ENCODE measurements at places on chromosomes 16 and 17.

- DNase-seq = no peak
Observed at GRCh38 chr16:75841517-75841916, 115.2 kb upstream of the CPHXL start.

DNA sequence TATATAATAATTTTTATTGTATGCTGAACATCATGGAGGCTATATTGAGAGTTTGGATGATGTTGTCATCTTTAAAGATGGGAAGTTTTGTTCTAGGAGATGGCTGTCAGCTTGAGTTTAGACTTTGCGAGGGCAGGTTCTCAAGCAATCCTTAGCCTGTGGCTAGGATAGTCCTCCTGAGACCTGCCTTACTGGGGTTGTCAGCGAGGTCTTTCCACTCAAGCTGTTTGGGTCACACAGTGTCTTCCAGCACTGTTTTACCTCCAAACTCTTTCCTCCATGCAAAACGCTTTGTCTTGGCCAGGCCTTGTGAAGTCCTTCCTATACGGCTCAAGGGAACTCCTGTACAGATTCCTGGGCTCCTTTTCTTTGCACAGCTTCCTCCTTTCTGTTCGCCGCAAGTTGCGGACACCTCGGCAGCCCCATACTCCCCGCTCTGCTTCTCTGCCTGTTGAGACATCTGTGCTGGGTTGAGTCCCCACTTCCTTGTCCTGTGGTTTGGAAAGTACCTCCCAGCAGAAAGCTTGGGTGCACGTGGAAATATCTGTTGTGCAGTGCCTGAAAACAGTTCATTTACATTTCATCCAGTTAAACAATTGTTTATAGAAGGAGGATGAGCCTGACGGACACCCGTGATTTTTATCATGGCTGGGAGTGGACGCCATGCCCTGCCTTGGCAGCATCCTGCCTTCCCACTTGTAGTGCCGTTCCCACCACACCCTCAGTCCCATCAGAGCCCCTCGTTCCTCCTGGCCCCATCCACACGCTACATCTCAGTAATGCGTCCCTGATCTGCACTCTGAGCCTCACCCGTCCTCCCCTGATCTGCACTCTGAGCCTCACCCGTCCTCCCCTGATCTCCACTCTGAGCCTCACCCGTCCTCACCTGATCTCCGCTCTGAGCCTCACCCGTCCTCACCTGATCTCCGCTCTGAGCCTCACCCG lies 55.0 kb upstream of the CBFA2T3 start:
- DNase-seq = no peak

GRCh38 chr17:27496437-27496943 lies 40.2 kb downstream of the KSR1 start:
- DNase-seq = no peak

DNA sequence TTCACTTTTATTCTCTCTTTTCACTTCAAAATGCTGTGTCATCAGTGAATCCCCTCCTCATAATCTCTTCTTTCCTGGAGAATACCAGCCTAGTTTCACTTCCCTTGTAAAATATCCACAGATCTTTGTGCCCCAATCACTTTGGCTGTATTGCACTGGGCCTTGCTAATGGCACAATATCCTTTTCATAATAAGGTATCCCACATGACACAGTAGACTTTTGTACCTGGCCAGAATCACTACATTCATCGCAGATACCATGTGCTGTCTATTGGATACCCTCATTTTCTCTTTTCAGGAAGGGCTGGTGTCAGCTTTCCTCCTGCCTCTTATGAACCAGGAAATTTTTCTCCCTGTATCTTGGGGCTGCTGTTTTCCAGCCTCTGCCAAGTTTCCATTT lies 25.7 kb upstream of the TOX3 start:
- no peak for DNase-seq

- DNase-seq = no peak
Observed at GRCh38 chr16:16861546-16861945, 482.6 kb downstream of the NPIPA7 start.

- no peak for DNase-seq
Observed at GRCh38 chr16:17369421-17370222, 101.1 kb downstream of the XYLT1 start.

DNA sequence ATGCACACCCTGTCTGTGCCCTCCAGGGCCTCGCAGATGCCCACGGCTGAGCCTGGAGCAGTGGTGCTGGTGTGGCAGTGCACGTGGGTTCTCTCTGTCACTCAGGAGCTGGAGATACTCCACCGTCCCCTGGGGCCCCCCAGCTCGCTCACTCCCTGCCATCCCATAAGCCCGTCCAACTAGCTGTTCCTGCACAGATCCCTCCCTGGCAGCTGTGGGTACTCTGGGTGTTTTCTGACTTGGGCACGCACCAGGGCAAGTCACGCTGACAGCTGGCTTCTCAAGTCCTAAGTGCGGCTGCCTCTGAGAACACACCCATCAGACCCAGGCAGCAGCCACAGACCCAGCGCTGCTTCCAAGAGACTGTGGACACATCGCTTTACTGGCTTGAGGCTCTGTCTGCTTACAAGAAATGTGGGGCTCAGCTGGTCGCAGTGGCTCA lies 25.4 kb upstream of the ITGB4 start:
- peak; percentile 27 for DNase-seq

GRCh38 chr17:41914358-41914766 lies 4.4 kb downstream of the ACLY start:
- DNase-seq = no peak

DNA sequence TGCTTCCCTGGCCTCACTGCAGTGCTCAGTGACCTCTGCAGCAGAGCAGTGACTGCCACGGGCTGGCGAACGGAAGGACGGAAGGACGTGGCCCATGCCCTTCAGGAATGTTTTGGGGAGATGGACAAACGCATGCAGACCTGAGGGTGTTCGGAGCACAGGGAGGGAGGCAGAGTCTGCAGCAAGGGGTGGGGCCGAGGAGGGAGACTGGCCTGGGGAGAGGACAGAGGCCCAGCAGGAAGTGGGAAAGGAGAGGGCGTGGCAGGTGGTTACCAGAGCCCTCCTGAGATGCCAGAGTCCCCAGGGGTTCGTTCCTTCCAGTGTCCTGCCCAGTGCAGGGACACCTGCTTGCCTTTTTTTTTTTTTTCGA lies 21.9 kb downstream of the ADORA2B start:
- no peak for DNase-seq

DNA sequence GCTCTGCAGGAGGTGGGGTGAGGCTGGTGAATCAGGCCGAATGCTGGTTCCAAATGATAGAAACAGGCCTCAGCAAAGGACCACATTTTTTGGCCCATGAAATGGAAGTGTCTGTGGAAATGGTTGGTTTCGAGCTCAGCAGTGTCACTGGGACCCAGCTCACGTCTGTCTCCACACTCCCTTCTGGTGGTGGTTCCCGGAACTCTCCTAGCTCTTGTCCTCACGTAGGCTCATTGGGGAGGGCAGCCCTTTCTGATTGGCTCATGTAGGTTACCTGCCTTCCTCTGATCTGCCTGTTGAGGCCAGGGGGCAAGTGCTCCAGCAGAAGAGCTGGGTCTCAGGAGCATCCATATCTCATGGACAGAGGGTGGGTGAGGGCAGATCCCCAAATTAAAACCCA lies 4.0 kb downstream of the ALG1 start:
- DNase-seq = no peak

GRCh38 chr17:28018439-28019070 lies 23.9 kb upstream of the NLK start:
- DNase-seq = no peak

- DNase-seq = no peak
Observed at GRCh38 chr17:32699247-32699646, 177.7 kb downstream of the MYO1D start.

DNA sequence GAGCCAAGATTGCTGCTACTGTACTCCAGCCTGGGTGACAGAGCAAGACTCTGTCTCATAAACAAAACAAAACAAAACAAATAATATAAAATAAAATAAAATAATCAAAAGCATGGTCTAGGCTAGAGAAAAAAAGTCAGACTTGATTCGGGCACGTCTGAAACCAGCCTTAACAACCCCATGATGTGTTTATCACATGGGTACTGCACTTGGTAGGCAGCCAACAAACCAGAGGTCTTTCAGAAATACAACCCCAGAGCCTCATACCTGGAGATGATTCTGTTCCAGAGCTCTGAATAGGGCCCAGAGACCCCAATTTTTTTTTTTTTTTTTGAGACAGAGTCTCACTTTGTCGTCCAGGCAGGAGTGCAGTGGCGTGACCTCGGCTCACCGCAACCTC lies 9.6 kb upstream of the HAPSTR1 start:
- no peak for DNase-seq

DNA sequence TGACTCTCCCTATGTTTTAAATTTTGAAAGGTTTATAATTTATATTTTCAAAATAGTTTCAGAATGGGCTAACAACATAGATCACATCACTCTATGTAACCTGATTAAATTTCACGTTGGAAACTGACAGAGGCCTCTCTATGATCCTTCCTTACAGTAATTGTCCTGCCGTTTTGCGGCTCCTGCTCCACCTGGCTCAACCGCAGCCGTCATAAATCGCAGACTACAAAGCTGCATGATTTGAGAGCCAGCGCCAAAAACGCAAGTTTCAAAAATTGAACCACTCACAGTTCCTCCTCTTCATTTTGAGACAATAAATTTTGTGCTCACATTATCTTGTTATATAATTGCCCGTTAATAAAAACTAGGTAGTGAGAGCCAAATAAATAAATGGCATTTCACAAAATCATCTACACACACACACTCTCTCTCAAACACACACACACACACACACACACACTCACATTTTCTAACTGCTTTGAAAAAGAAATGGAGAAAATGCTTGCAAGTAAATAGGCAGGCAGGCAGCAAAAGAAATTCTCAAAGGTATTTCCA lies 263.1 kb upstream of the PSMD7 start:
- no peak for DNase-seq

DNA sequence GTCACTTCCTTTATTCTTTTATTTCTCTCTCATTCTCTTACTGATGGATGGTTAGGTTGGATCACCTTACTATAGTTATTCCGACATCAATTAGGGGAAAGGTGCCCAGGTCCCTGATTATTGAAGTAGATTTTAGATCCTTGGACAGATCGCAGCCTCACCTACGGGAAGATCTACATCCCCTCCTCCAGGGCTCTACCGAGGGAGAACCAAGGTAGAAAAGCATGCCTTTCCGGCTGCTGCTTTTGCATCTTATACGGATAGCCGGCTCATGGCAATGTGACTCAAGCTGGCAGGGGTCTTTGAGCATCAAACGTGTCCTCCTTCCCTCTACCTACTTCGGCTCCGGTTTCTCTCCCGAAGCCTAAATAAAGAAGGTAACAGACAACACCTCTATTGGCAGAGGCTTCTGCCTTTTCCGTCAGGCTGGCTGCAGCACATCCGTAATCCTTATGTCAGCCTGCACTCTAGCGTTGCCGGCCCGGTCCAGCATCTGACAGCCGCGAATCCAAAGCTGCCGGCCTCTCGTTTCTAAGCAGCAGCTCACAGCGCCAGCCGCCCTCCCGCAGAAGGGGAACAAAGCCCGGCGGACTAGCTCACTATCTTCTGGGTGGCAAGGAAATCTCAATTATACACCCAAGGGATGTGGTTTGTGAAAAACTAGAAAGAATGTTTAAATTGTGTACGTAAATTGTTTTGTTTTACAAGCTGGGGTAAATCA lies 46.9 kb downstream of the IRX6 start:
- no peak for DNase-seq

DNA sequence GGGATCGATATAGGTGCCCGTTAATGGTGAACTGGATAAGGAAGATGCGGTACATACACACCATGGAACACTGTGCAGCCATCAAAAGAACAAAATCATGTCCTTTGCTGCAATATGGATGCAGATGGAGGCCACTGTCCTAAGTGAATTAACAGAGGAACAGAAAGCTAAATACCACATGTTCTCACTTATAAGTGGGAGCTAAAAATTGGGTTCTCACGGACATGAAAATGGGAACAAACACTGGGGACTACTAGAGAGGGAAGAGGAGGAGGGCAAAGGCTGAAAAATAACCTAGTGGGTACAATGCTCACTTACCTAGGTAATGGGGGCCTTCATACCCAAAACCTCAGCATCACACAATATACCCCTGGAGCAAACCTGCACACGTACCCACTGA lies 302.6 kb downstream of the XYLT1 start:
- no peak for DNase-seq

DNA sequence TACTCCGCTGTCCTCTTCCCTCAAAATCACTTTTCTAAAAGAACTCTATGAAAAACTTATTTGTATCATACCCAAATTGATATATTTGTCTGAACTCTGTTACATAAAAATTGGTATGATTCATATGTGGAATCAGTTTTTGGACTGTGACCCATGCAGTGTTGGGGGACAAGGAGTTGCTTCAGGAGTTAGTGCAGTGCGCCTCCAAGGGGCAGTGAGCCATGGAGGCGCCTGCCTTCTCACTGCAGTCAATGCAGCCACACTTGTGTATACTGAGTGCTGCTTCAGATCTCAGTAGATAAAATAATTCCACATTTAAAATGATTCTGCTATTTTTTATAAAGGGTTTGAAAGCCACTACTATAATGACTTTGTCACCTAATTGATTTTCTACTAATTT lies 32.5 kb downstream of the DGKE start:
- no peak for DNase-seq

- DNase-seq = no peak
Observed at GRCh38 chr17:62672957-62673356, 45.5 kb downstream of the MRC2 start.

- DNase-seq = no peak
Observed at GRCh38 chr16:2816751-2817339, at the start of gene PRSS21. PRSS21 (plus strand) TSS chr16:2817237; CDS start chr16:2817269, 32 bp downstream.

DNA sequence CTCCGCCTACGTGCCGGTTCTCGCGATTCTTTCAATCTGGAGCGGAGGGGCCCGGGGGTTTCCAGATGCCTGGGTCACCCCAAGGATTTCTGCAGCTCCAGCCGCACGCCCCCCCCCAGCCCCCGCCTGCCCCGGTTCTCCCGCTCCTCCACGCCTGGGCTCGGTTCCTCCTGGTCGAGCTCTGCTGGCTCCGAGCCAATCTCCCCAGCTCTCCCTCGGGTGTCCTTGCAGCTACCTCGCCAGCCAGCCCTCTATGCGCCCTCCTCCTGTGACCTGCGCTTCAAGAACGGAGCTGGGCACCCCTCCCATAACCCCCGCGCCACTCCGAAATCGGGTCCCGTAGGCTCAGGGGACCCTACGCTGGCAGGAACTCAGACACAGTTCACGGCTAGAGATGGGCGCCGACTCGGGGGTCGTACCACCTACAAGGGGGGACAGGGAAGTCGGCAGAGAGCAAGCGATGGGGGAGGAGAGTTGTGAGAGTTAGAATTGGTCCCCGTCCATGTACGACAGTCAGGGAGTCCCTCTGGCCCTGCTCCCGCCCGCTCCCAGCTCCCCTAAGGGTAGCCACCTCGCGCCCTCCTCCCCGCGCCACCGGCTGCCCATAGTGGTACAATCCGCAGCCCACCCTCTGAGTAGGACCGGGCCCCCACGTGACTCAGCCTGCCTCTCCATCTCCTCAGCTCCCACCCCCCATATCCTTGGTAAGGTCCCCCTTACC lies 961 bp downstream of the FGF11 start:
- DNase-seq = no peak

- DNase-seq = no peak
Observed at GRCh38 chr17:44903012-44903685, 3.9 kb upstream of the EFTUD2 start.

- DNase-seq = no peak
Observed at GRCh38 chr16:58021661-58022551, 3.6 kb upstream of the MMP15 start.

DNA sequence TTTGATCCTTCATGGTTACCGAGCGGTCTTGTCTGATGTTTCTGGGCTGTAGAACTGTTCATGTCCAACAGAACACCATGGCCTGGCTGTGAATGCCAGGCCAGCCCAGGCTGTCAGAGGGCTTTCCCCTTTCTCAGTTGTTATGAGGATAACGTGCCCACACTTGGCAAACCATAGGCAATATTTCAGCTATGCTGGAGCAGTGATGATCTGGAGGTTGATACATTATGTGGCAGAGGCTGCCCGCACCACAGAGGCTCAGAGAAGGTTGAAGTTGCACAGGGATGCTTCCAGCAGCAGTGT lies 92.9 kb downstream of the C16orf78 start:
- DNase-seq = no peak
